ENCODE measurements at places on chromosomes 5 and 9. TPM values are rescaled to one million over a fixed set of nuclear protein-coding genes. Genes with fewer than 3 reads are reported as not detected.

The PCDHGB5 gene
- 6.1 TPM for total RNA-seq

The ZNF782 gene
- 12.6 TPM for total RNA-seq

The INSL4 gene
- total RNA-seq = 1.0 TPM

The ARL14EPL gene
- total RNA-seq = not detected

The DNAI1 gene
- total RNA-seq = not detected

The MAST4 gene
- total RNA-seq = 54.2 TPM

The GLRA1 gene
- total RNA-seq = not detected

The TMC1 gene
- not detected for total RNA-seq

The ASPN gene
- total RNA-seq = not detected

The PRPF4 gene
- total RNA-seq = 33.0 TPM

The GPSM1 gene
- 10.3 TPM for total RNA-seq

The HRCT1 gene
- not detected for total RNA-seq

The PCDHGA12 gene
- total RNA-seq = 4.7 TPM

The PTGDS gene
- not detected for total RNA-seq

All from airway epithelial cell (primary cell).